ENCODE measurements at places on chromosomes 5 and 9.

GRCh38 chr9:121267689-121268597, at the start of gene GSN:
TSS of gene GSN (plus strand) at chr9:121268162. CDS start at chr9:121301972, 33,810 bp downstream.
- DNase-seq, result peak; percentile 74

DNA sequence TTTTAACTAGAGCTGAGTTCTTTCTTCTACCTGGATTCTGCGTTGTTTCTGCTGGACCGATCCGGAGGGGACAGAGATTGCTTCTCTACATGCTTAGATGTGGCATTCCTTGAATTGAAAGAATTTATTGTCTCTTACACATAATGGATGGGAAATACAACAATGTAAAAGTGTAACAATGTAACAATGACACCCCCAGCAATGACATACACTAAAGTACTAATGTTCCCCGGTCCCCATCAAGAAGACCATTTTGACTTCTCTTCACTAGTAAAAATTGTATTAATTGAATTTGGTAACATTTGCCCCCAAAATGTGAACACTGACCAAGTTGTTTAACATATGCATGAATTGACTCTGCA, 760.2 kb downstream of the TAF11L14 start:
- DNase-seq, result no peak

GRCh38 chr9:70987986-70988385, 133.4 kb downstream of the TRPM3 start:
- no peak for DNase-seq

GRCh38 chr9:90078988-90079421, 474.2 kb downstream of the GADD45G start:
- DNase-seq, result no peak

GRCh38 chr5:56543441-56544388, 271.6 kb upstream of the MAP3K1 start:
- peak; percentile 45 for DNase-seq

- DNase-seq, result no peak
These were observed 12.5 kb downstream of the ST8SIA4 start for GRCh38 chr5:100890461-100891008.

GRCh38 chr9:75715360-75715759, 175.1 kb upstream of the PCSK5 start:
- DNase-seq, result no peak

- no peak for DNase-seq
These were observed 215.1 kb upstream of the KIF2A start for GRCh38 chr5:62090953-62091352.

DNA sequence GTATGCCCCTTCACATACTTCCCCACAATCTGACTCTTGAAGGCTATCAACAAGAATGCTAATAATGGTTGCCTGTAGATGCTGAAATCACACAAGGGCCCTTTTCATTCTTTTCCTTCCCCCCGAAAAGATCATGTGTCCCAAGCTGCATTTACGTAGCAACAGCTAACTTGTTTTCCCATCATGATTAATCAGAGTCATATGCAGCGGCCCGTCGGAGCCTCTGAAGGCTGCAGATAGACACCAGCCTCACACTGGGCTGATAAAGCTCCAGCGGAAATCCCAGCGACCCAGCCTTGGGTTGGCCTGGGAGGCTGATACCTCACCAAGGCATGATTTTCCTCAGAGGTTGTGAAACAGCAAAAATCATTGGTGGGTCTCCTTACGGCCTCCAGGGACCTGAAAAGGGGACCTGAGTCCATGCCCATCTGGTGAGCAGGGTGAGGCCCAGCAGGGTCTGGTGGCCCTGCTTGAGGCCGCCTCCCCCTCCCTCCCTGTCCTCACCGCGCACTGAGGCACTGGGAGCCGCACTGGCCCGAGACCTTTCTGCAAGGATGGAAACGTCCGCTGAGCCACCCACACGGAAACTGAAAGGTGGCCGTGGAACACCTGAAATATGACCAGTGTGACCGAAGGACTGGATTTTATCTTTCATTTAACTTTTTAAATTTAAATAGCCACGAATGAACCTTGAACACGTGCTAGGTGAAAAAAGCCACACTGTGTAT, 114.2 kb upstream of the PHYKPL start:
- DNase-seq, result no peak

GRCh38 chr5:107937204-107937603, 266.5 kb upstream of the EFNA5 start:
- no peak for DNase-seq

DNA sequence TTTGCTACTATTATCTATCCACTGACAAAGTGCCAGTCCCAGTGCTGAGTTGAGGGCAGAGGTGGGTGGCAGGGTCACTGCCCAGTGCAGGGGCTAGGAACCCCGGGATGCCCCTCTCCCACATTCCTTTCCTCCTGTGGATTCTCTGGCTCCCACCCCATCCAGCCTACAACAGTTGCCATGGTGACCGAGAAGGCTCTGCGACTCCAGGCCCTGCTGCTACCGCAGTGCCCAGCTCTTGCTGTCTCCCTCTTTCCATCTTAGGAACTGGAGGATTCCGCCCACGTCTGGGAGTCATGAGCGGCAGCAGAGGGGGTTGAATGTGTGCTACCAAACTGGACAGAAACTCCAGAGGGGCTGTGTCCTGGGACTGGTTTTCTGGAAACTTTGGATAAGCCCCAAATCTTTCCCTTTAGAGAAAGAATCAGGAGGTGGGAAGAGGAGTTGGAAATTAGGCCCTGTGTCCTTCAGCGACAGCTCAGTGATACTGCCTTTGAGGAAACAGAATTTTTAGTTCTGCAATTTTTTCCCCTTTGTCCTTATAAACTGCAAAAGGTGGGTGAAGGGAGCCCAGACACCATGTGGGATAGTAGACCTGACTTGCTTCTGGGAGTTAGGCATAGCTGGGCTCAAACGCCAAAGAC, 20.7 kb upstream of the C5orf47 start:
- no peak for DNase-seq

- DNase-seq, result peak; percentile 87
These were observed 15.0 kb upstream of the PTBP3 start for GRCh38 chr9:112348257-112349007.

DNA sequence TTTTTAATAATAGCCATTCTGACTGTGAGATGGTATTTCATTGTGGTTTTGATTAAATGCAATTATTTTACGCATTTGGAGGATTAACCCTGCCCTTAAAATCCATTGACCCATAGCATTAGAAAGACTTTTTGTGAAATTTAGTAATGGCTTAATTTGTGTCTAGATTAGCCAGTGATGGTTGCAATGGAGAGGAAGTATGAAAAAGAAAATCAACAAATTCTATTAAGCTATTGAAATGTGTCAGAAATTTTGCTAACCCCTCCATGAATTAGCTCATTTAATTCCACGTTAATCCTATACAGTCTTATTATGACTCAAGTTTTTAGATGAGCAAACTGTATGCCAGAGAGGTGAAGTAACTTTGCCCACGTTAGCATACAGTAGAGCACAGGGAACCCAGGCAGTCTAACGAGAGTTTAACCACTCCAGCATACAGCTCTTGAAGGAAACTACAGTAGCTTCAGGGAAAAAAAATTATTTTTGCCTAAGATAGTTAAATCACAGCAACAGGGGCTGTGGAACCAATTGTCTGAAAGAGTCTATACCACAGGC, 158.2 kb upstream of the PPP2R2B start:
- DNase-seq, result no peak

DNA sequence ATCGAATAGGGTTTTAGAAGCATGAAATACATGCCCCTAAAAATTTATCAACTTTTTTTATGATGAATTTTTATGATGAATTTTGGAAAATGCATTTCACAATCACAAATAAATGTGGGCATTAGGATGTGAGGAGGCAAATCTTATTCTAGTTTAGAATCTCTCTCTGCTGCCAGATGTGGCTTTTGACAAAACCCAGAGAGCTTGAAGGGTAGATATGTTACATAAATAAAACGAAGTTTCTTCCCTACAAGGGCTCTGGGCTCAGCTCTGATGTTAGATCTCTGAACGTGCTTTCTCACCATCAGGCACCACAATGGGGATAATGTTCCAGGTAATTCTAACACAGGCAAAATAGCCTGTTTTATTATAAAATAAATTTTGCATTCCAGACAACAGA, 102.3 kb upstream of the ADAMTSL1 start:
- no peak for DNase-seq

GRCh38 chr9:129084087-129084486, 3.2 kb downstream of the DOLPP1 start:
- no peak for DNase-seq

- DNase-seq, result no peak
These were observed 26.4 kb upstream of the NSMF start for GRCh38 chr9:137485343-137486140.

- DNase-seq, result no peak
These were observed 458.9 kb upstream of the C9orf72 start for GRCh38 chr9:28032268-28032590.

DNA sequence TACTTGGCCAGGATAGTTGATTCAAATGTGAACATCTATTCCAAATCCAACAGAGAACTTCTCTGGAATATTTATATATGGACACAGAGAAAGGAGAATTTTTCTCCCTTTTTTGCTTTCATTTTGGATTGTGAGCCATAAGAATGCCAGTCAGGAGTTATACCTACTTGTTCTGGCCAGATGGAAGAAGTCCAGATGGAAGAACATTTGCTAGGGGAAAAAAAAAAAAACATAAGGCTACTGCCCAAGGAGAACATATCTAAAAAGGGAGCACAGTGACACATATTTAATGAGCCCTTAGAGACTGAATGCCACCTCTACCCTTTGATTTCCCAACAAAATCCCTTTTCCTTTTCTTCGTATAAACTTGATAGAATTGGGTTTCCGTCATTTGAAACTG, 61.7 kb upstream of the PPP2R2B start:
- DNase-seq, result no peak

DNA sequence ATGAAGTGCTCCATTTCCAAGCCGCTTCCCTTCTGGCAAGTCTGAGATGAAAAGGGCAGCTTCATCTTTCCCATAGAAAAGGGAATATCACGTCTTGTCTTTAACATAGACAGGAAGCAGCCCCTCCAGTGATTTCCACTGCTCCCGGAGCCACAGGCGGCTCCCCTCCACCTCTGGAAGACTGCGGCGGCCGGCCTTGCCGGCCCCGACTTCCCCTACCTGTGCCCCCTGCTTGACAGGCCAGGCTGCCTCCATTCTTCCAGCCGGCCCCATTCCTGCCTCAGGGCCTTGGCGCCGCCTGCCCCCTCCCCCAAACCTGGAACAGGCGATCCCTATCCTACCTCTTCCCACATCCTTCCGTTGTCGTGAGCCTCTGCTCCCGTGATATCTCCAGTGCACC, 141.8 kb downstream of the ZNF354C start:
- no peak for DNase-seq

GRCh38 chr9:112028242-112029221, 131.9 kb downstream of the UGCG start:
- no peak for DNase-seq

DNA sequence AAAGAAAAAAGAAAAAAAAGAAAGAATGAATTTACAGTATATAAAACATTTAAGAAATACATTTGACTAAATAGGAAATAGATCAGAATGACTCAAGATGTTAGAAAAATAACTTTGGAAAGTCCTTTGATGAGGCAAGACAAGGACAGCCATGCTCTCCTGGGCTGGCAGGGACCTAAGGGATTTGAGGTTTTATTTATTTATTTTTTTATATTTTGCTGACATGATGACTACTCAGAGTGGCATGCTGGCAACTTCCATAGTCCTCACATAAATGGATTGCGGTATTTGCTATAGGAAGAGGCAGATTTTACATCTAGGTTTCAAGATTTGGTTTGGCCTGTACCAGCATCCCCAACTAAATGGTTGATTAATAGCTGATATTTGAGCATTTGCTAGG, 17.7 kb downstream of the SLC28A3 start:
- no peak for DNase-seq

GRCh38 chr5:173498286-173498685, 118.2 kb downstream of the BOD1 start:
- DNase-seq, result no peak

DNA sequence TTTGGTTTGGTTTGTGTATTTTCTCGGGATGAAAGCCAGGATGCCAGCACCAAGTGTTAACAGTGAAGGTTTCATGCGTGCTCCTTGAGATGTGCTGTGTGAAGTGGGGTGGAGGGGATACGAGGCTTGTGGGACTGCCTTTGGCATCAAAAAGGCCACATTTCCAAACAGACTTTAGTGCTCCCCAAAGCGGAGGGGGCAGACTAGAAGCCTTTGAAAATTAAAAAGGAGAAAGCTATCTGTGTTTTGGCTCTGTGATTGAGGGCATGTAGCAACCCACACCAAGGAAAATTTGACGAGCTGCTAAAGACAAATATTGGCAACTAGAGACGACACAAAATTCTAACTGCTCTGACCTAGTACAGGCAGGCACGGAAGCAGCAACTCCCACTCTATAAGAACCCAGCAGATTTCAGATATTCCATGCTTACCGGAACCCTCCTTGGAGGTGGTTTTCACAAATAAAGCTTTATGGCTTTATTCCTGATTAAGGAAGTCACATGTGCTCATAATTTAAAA, 154.5 kb downstream of the ARSB start:
- no peak for DNase-seq

DNA sequence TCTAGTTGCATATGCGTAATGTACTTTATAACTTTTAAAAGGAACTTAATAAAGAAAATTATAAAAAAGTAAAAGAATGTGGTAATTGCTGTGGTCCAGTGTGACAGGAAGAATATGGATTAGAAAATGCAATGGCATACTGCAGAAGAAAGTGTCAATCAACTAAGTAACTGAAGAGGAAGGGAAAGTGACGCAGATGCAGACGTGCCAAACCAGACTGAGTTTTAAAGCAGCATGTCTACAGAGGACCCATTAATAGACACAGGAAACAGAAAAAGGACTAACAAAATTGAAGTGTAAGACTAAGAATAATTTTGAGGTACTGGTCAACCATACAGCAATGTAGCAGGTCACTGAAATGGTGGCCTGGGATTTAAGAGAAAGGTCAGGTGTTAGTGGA, 73.3 kb downstream of the DPYSL3 start:
- DNase-seq, result no peak

- no peak for DNase-seq
These were observed 4.6 kb downstream of the TEX53 start for GRCh38 chr9:114652776-114653555.

- DNase-seq, result peak; percentile 3
These were observed 196.4 kb downstream of the TLE4 start for GRCh38 chr9:79768194-79768593.

- DNase-seq, result no peak
These were observed 939 bp downstream of the GOLGA1 start for GRCh38 chr9:124939944-124940343.

- DNase-seq, result no peak
These were observed 6.1 kb downstream of the SETX start for GRCh38 chr9:132348676-132349075.

- DNase-seq, result no peak
These were observed 380.7 kb downstream of the IRX2 start for GRCh38 chr5:2370626-2371418.

- DNase-seq, result no peak
These were observed 21.1 kb upstream of the LHX2 start for GRCh38 chr9:123990427-123990826.

DNA sequence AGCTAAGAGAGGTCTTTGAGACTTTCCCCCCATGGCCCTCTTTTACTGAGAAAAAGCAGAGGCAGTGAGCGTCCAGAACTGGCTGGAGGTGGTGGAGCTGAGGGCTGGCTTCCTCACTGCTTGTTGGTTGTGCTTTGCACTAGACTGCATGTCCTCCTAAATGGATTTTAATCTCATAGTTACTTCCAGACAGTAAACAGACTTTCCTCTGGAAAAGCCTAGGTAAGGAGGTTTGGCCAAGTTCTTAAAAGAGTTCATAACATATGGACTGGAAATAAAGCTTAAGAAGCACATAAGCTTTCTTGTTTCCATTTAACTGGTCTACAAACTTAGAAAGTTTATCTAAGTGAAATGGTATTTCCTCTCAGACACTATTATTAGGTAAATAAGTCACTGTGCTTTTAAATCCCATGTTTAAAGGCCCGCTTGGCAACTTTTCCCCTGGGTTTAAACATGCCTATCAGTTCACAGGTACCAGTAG, 2.0 kb downstream of the ASPN start:
- no peak for DNase-seq
